ENCODE measurements at places on chromosomes 5 and 9.

GRCh38 chr9:119289740-119290433, 79.3 kb downstream of the BRINP1 start:
- DNase-seq: no peak

GRCh38 chr9:123262338-123262737, 6.0 kb downstream of the STRBP start:
- no peak for DNase-seq

DNA sequence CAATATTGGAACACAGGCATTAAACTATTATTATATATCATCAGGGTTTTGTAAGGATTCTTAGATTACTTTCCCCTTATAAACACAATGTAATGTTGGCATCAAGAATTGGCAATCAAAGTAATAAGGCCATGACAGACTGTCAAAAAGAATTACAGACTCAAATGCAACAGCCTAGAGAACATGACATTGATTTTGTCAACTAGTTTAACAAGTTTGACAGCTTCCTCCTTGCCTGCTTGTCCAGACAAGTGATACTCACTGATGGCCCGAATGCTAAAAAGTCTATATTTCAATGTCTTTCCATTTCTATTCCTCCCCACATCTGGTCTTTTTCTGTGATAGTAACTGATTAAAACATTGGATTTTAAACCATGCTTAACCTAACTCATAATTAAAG, 6.4 kb upstream of the ANKRD31 start:
- no peak for DNase-seq

GRCh38 chr5:112965733-112966306, 10.8 kb upstream of the DCP2 start:
- no peak for DNase-seq

DNA sequence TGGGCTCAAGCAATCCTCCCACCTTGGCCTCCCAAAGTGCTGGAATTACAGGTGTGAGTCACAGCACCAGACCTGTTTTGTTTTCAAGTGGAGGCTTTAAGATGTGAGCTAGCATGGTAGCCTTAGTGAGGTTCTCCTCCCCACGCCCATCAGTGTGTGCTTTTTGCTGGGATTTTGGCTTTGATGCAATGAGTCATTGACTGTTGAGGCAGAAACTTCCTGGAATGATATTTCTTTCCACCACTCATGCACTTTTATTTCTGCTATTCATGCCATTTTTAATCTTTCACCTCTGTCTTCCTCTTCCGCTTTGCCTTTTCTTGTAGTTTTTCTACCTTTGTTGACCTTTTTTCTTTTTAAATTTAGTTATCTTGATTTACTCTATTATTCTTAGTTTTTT, 4.2 kb upstream of the NFIL3 start:
- no peak for DNase-seq

- no peak for DNase-seq
Measured at GRCh38 chr9:137679695-137680305, 61.0 kb downstream of the EHMT1 start.

DNA sequence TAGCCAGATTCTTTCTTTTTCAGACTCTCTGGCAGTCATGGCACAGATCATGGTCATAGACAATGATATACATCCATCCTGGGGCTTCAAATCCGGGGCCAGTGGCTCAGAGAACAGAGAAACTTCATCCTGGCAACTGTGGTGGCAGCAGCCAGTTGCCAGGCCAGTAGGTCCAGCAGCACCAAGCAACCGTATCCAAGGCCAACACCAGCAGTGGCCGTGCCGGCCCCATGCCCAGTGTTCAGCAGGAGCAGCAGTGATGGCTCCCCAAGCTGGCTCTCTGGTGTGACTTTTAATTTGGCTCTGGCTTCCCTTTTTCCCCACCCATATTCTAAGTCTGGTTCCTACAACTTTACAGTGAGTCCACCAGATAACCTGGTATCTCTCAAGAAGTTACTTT, 300.5 kb downstream of the DEPDC1B start:
- no peak for DNase-seq

GRCh38 chr5:125715216-125715615, 708.0 kb upstream of the GRAMD2B start:
- no peak for DNase-seq

DNA sequence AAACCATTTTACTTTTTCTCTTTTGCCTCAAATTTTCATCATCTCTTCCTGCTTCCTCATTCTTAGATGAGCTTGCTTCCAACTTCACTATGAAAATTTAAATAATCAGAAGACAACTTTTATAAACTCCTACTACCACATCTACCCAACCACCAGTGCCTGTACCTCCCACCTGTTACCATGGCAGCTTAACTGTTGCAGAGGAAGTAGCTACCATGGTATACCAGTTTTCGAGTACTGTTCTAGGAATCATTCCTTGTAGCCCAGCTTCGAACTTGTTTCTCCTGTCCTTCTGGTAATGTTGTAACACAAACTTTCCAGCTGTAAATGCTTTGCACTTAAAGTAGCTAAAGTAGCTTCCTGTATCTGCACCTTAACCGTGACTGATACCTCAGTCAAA, 266.8 kb upstream of the NREP start:
- no peak for DNase-seq

Measured in activated naive CD4-positive, alpha-beta T cell (primary cell).